ENCODE measurements at places on chromosomes 6 and 20. TPM values are rescaled to one million over a fixed set of nuclear protein-coding genes. Genes with fewer than 3 reads are reported as not detected.

Gene PGM3
- 93.0 TPM for total RNA-seq

- no peak overlapping the region for H3K4me3 ChIP-seq
- H3K4me1 ChIP-seq, result peaks cover 47% of the 10 kb centered on the region
- H3K36me3 ChIP-seq, result no peaks in the 10 kb centered on the region
These were observed 107.8 kb downstream of the UBE3D start for GRCh38 chr6:82957868-82958245.

DNA sequence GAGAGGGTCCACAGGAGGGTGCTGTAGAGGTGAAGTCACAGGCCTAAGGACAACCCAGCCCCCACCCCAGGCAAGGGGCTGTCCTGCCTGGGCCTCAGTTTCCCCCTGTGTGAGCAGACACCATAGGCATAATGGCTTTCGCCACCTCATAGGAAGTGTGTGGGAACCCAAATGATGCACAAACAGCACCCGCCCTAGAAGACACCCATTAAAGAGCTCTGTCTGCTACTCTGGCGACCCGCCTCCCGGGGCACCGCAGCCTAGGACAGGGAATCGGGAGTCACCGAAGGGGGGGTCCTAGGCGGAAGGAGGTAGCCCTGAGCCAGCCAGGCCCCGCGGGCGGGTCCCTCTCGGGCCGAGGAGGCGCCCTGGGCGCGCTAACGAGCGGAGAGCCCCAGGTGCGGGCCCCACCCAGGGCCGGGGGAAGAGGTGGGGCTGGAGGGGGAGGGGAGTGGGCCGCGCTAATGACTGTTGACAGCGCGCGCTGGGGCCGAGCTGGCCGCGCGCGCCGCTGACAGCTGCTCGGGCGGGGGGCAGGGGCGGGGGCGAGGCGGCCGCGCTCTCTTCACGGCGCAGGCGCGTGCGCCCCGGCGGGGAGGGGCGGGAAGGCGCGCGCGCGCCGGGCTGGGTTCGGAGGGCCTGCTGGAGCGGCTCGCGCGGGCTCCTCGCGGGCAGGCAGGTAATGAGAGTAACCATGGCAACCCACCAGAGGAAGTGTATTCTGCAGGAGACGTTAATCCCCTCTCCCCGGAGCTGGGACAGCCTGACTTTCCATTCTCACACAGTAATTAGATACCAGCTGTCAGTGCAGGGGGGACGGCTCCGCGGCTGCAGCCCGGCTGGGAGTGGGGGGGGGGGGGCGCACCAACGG lies 48.9 kb downstream of the NOL4L start:
- no peak overlapping the region for H3K27ac ChIP-seq
- H3K36me3 ChIP-seq, result no peaks in the 10 kb centered on the region
- peaks cover 18% of the 10 kb centered on the region for H3K27me3 ChIP-seq
- no peaks in the 10 kb centered on the region for H3K4me1 ChIP-seq
- peak; percentile 89 for DNase-seq

Gene THBS2
- total RNA-seq, result 1,102 TPM

Gene ZC3H12D
- total RNA-seq, result under 0.01 TPM

GRCh38 chr20:54469952-54470351 lies 5.4 kb upstream of the DOK5 start:
- DNase-seq, result no peak
- no peak overlapping the region for H3K4me3 ChIP-seq

DNA sequence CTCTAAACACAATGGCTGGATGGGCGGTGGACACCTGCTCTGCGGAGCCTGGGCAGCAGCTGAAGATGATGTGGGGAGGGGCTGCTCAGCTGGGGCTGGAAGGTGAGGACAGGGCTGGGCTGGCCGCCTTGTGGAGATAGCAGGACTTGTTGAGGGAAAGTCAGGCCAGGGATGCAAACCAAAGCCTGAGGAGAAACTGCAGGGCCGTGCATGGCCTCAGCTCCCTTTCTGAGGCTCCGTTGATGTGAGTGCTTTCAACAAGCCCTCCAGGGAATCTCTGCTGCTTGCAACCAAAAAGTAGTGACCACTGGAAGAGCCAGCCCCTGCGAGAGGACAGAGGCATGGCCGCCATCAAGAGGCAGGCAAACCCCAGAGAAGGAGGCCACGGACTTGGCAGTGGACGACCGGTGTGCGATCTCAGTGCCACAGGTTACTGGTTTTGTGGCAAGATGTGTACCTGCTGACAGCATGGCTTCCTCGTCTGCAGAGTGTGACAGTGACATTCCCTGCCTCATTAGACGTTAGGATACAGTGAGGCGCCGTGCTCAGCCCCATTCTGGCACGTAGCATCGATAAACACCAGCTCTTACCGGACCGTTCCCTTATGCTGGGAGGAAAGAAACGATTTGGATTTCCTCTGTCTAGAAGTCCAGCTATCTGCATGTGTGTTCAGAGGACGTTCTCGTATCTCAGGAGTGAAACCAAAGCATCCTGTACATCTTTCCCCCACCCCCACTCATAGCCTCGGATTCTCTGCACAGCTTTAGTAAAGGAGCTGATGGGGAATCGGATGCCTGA lies 37.9 kb downstream of the ERMARD start:
- no peaks in the 10 kb centered on the region for H3K36me3 ChIP-seq
- peak overlapping the region; percentile 40 for H3K27ac ChIP-seq
- peak; percentile 75 for DNase-seq
- no peaks in the 10 kb centered on the region for H3K27me3 ChIP-seq
- peak overlapping the region; percentile 76 for H3K4me3 ChIP-seq
- peaks cover 6% of the 10 kb centered on the region for H3K4me1 ChIP-seq

Gene TRIM10
- total RNA-seq, result not detected

Gene GJA10
- not detected for total RNA-seq

Gene MAPK13
- 4.3 TPM for total RNA-seq

Data from osteoblast (primary cell).